Activated CD8-positive, alpha-beta memory T cell treated with anti-CD3 and anti-CD28 coated beads for 4 hours (primary cell): ENCODE measurements at places on chromosomes 6 and 20.

- no peak for DNase-seq
These were observed 71.5 kb upstream of the DTNBP1 start for GRCh38 chr6:15734118-15734897.

DNA sequence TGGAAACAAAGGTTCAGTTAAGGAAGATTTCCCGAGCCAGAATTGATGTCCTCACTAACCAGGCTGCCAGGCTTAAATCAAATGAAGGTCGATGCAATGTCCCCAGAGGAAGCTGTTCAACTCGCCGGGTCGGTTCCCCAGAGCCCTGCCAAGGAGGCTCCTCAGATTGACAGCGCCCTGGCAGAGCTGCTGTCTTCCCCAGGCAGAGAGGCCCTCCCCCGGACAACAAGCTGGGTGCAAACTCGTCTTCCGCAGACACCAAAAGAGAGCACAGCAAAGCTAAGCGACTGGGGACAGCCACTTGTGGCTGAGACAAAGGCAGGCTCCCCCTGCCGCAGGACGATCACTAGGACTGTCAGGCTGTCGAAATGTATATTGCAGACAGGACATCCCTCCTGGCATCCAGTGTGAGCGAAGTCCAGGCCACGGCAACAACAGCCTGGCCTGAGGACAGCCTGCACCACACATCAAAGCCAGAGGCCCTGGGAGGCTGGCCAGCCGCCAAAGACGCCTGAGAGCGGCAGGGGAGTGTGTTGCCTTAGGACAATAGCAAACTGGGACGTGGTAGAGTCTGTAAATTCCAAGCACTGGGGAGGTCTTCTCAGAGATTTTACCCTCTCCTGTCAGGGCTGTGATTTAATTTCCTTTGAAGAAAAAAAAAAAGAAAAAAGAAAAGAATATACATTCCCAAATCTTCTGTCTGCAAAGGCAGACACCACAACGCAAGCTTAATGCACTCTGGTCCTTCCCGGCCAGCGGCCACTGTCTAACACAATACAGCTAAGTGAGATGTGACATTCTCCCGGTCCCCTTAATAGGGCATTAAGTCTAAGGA is 99.1 kb downstream of the HIVEP2 start:
- no peak for DNase-seq

DNA sequence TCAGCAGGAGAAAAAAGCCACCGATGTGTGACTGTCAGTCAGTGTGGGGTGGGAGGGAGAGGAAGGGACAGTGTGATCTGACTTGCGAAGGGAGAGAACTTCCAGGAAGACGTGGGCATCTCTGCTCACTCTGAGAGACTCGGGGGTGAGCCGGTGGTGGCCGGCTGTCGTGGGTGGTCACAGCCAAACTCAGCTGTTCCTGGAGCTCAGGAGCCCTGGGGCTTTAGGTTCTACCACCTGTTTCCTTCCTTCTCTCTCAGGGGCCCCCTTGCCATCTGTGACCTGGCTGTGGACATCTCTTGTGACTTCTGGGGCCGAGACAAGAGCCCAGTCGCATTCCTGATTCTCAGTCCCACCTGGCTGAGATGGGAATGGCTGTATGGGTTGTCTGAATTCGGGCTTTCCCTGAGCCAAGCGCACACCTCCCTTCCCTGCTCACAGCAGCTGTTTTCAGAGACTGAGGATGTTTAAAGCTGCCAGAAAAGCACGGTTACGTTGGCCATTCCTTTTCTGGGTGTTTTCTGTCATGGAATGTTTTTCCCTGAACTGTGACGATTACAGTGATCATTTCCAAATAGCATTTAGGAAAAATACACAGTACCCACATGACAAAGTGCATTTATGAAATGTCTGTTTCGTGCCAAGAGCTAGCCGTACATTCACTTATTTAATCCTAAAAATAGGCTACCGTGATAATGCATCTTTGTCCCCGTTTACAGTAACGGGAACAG is 36.5 kb downstream of the SYNJ2 start:
- no peak for DNase-seq

- no peak for DNase-seq
These were observed 83.9 kb downstream of the PDE10A start for GRCh38 chr6:165579151-165579550.

DNA sequence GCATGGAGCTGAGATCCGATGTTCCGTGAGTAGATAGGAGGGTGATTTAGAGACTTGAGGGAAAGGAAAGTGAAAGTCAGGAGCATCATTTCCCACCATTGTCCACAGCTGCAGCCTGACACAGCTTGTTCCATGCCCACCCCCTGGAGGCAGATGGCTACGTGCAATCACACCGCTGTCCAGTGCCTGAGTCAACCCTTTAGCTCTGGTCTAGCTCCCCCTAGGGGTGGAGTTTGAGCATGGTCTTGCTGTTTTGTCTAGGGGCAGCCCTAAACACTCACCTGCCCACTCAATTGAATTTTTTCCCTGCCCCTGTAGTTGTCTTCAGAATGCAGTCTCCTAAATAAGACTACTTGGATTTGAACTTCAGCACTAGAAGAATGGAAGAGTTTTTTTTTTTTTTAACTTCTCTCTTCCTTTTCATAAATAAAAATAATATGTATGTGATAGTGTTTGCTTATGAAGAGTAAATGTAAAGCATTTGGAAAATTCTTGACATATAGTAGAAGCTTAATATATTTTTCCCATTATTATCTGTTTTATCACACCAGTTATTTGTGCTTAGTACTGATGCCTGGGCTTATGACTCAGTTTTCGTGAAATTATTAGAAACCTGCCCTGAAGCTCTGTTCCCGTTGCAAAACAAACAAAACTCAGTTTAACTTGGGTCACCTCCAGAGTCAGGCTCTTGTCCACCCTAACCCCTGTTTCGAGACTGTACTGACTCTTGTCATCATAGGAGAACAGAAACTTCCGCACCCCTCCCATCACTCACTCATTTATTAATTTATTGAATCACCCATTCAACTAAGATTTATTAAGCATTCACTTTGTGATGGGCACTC is 814.8 kb downstream of the MAFB start:
- DNase-seq: no peak

DNA sequence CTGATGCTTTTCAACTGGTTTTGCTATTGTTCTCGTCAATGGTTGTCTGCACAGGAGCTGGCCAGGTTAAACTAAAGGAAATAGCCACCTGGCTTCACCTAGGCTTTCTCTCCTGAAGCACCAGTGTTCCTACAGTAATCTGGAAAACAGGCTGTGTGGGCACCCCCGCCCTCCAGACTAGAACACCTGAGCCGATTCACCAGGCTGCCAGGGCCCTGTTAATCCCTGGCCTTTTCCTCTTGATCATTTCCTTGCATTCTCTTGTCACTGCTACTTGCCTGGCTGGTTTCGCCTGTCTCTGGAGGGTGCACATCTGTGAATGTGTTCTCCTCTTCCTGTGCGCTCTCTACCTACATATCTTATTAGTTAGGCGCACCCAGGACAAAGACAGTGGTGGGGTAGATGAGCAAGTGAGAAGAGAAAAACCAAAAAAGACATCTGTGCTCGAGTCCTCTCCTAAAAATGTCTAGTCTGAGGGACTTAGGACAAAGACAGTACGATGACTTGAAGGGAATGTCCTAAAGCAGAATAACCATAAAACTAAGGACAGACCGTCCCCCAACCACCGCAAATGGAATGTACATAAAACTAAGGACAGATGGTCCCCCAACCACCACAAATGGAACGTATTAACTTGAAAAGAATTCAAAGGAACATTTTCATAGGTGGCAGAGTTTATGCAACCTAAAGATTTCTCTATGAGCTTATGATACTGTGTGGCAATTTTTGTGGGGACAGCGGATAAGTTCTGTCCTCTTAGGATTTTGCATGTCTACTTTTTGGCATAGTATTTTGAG is 45.9 kb upstream of the EMILIN3 start:
- no peak for DNase-seq

DNA sequence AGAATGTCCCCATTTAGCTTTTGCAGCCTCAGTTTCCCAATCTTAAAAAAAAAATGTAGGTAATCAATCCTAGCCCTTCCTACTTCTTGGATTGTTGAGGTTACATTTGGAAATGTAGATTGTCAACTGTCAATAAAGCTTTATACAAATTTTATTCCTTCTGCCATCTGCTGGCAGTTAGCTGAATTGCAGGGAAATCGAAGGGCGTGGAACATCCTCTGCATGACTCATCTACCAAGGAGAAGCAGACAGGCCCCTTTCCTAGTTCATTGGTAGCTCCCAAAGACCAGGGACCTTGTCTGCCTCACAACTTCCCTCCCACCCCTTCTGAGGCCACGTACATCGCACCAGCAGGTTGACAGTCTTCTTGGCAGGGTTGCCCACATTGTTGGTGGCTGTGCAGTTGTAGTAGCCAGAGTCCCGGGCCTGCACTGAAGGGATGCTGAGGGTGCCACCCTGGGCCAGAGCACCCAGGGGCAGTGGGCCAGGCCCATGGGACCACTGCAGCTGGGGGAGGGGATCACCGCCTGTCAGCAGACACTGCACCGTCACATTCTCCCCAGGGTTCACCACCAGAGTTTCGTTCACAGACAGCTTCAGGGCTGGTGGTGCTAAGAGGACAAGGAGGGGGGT is 43.6 kb downstream of the MDGA1 start:
- DNase-seq: peak; percentile 25

GRCh38 chr6:70857387-70858077 is 99.3 kb downstream of the B3GAT2 start:
- DNase-seq: no peak
